NCI-H226 (cell line): ENCODE measurements at places on chromosomes 11 and 22.

DNA sequence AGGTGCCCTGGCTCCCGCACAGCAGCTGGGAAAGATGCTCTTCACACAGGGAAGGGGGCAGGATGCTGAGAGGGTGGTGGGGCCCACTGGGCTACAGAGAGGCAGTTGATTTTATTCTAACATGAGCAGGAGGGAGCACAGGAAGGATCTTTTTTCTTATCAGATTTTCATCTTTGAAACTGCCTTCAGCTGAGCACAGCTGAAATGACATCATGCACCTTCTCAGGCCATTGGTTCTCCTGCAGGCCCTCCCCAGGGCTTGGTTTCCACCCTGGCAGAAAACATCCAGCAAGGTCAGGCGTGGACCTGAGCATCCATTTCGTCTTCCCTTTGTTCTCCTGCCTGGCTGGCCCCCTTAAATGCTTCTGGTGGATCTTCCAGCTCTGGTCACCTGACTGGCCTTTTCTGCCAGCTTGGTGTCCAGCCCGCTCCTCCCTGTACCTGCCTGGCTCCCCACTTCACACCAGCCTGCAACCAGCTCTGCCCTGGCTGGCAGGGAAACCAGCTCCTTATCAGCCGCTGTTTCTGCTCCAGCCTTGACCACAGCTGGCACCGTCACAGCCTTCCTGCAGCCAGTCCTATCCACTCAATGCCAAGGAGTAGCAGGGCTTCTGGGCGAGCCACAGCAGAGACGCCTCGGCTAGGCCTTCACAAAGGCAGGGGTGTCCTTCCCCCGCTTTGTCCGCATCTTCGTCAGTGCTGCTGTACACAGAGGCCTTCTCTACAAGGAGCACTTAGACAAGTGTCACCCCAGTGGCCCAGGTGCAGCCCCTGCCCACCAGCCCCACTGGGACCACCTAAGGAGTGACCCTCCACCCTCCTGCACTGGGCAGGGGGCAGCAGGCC is 36.5 kb downstream of the TOM1 start:
- no peak for DNase-seq

- DNase-seq, result no peak
Measured at GRCh38 chr11:32331792-32332191, 103.5 kb downstream of the WT1 start.

DNA sequence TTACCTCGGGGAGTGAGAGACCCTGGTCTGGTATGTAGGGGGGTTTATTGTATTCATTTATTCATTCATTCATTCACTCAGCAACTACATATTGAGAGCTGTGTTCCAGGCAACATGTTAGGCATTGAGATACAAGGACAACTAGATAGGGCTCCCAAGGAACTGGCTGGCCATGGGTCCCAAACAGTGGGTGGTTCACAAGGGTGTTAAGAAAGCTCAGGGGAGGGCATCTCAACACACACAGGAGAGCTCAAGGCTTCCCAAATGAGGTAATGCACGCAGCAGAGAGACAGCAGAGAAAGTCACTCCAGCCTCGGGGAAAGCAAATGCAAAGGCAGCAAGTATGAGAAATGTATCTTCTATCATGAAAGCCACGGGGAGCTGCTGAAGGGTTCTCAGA is 51.8 kb downstream of the BTG4 start:
- DNase-seq, result no peak

DNA sequence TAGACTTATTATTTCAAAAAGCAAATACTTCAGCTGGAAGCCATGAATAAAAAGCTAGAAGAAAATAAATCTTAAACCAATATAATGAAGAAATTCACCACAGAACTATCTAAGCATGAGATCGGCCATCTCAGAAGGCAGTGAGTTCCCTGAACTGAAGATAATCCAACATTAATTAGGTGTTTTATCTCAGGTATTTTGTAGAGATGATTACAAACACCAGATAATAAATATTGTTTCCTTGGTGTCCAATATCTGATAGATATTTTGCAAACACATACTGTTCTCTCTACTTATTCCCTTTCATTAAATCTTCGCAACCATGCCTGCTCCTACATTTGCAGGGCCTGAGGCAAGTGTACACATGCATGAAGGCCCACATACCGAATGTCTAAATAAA is 26.0 kb upstream of the FAM181B start:
- DNase-seq, result no peak

DNA sequence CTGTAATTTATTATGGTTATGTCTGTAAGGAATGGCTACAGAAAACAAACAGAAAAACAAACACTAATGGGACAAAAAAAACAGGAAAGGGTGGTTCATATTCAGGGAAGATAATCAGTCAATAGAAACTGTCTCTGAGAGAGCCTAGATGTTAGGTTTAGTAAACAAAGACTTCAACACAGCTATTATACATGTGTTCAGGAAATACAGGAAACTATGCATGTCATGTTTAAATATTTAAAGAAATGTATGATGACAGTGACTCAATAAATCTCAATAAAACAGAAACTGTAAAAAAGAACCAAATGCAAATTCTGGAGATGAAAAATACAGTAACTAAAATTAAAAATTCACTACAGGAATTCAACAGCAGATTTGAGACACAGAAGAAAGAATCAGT is 76.0 kb downstream of the PACS1 start:
- DNase-seq, result no peak

DNA sequence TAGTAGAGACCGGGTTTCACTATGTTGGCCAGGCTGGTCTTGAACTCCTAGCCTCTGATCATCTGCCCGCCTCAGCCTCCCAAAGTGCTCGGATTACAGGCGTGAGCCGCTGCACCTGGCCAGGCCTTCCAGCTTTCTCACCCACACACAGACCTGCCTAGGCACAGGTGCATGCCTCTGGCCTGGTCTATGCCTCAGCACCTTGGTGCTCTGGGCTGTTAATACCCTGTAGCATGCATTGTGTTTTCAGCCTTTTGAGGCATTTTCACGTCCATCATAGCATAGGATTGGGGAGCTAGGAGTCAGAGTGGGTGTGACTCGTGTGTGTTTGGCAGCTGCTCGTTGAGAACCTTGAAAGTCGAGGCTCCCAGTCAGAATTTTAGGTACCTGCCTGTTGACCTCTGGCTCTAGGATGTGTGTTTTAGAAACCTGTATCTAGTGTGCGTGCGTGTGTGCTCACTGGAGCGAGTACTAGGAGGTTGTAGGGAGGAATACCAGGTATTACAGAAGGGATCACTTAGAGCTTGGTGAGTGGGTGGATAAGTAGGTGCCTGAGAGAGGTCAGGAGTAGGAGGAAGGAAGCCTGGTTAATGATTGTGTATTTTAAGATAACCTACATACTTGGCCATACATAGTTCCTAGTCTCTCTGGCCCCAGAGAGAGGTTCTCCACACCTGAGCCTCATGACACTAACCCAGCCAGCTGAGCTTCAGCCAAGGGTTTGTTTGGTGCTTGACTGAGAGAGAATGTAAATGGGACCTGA is 20.0 kb downstream of the CRKL start:
- DNase-seq, result no peak

- no peak for DNase-seq
Measured at GRCh38 chr11:89447845-89448244, 43.3 kb downstream of the NOX4 start.

GRCh38 chr11:128938156-128938885 is 4.3 kb downstream of the TP53AIP1 start:
- no peak for DNase-seq

DNA sequence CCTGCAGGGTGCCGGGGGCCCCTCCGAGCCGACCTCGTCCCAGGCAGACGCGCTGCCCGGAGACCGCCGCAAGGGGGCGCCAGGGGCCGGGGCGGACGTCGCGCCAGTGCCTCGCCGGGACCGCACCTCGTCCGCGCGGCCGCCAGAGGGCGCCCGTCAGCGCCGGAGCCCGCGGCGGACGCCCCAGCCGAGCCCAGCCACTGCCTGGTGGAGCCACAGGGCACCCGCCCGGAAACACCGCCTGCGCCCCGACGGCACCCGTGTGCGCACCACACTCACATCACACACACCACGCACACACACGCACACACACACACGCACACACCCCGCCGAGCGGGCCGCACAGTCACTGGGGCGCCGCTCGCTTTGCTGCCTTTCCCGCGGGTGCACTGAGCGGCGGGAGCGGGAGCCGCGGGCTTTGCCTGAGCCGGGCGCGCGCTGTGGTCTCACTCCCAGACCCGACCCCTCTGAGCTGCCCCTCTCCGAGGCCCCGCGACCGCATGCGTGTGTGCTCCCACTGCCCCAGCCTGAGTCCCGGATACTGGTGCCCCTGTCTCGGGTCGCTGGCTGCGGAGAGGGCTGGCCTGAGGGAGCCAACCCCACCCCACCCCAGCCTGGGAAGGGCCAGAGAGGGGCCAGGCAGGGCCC is 449.3 kb downstream of the OPCML start:
- DNase-seq, result no peak

- no peak for DNase-seq
Measured at GRCh38 chr22:23911318-23911980, 17.3 kb downstream of the MIF start.
